ENCODE measurements at places on chromosomes 1 and 21.

DNA sequence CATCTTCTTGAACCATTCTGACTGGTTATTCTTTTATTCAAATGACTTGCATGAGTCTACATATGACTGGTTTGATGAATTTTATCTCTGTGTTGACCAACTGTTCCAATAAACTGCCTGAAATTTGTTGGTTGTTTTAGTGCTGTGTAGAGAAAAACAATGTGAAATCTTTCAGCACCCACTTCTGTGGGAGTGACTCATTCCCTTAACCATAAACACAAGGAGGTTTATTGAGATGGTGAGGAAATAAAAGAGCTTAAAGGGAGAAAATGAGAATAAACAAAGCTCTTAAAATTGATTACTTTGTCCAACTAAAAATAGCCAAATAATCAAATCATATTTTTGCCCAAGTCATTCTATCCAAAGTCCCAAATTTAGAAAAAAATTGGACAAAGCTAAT is 341.1 kb downstream of the TGFB2 start:
- no peak for DNase-seq

DNA sequence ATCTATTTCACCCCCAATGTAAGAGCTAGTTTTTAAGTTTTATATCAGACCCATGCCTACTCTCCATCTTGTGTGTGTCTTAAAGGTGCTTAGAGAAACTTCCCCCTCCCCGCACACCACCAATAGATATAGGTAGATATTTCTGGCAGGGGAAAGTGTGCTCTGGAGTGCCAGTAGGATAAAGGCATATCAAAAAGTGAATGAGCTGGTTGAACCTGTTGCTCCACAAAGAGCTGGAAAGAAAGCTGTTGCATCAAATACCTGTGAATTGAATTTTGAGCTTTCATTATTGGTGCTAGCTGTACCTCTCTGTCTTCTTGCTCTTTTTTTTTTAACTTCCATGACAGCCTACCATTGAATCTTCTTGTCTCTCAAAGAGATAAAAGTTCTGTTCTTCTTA is 32.8 kb downstream of the ARID1A start:
- no peak for DNase-seq

DNA sequence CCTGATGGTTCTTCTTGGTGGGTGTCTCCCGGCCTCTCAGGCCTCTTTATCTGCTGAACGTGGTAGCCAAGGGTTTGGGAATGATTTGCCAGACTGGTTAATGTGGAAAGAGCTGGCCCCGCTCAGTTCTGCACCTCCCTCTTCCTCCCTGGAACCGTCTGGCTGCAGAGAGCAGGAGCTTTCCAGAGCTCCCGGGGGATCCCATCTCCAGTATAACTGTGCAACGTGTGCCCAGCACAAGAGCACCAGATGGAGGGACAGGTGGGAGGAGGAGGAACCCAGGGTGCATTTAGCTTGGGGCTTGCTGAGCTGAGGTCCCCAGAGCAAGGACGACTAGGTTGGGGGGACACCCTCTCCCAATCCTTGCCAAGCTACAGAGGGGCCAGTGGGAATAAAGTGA is 5.0 kb downstream of the TFF1 start:
- DNase-seq, result no peak

DNA sequence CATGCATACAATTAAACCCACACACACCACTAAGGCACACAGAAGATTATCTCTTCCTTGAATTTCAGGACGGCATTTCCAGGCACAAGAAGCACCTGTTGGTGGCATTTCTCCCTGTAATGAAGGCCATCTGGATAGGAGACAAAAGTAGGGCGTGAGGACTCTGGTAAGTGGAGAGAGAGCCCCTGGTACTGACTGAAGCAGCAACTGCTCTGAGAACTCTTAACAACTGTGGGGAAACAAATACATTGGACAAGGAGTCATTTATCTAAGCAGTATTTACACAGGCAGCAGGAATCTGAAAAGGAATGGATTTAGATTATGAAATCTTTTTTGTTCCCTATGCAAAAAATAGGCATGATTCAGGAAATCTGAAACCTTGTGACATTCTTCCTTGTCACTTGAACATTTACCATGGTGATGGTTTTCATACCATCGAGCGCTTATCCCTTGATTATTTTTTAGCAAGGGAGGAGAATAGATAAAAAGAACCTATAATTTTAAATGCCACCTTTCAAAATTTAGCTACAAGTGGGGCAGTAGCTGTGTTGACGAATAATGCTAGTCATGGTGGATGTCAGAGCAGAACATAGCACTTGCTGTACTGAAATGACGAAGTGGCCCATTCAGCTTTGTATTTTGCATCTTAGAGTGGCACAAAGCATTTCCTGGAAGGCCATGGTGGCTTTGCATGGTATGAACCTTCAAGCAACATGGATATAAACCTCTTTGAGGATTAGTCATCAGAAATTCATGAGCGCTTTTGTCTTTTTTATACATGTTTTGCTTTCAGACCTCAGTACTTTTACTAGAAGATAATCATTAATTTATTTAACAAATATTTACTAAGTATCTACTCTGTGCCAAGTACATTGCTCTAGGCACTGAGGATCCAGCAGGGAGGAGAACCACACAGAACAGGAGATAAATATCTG is 362.0 kb downstream of the ADGRL2 start:
- DNase-seq, result no peak

- DNase-seq, result no peak
These were observed at the start of gene GNG4 for GRCh38 chr1:235649368-235650163. GNG4 (minus strand) TSS chr1:235649784; CDS start chr1:235583838, 65,946 bp downstream.

GRCh38 chr1:32014199-32014947 is 705 bp downstream of the KHDRBS1 start:
- DNase-seq, result peak; percentile 8

- DNase-seq, result no peak
These were observed 45.9 kb downstream of the DUSP10 start for GRCh38 chr1:221696027-221696426.

- DNase-seq, result peak; percentile 92
These were observed at the start of gene LRRC40 for GRCh38 chr1:70205434-70206118. LRRC40 (minus strand) TSS chr1:70205579; CDS start chr1:70205540, 39 bp downstream.

DNA sequence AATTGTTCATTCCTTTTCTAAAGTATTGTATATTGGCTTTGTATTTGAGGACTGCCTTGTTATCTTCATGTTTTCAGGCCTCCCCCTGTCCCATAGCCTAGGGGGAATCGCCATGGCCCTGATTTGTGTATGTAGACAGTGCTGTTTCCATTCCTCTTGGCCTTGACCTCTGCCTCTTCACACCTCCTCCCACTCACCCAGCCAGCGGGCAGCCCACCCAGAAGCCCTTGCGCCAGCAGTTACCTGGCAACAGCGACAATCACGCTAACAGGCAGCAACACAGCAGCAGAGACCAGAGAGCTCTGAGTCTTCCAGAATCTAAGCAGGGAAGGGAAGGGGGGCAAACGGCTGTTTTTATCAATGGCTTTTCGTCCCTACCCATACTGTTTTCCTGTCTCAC is 50.0 kb upstream of the NPL start:
- DNase-seq, result no peak

DNA sequence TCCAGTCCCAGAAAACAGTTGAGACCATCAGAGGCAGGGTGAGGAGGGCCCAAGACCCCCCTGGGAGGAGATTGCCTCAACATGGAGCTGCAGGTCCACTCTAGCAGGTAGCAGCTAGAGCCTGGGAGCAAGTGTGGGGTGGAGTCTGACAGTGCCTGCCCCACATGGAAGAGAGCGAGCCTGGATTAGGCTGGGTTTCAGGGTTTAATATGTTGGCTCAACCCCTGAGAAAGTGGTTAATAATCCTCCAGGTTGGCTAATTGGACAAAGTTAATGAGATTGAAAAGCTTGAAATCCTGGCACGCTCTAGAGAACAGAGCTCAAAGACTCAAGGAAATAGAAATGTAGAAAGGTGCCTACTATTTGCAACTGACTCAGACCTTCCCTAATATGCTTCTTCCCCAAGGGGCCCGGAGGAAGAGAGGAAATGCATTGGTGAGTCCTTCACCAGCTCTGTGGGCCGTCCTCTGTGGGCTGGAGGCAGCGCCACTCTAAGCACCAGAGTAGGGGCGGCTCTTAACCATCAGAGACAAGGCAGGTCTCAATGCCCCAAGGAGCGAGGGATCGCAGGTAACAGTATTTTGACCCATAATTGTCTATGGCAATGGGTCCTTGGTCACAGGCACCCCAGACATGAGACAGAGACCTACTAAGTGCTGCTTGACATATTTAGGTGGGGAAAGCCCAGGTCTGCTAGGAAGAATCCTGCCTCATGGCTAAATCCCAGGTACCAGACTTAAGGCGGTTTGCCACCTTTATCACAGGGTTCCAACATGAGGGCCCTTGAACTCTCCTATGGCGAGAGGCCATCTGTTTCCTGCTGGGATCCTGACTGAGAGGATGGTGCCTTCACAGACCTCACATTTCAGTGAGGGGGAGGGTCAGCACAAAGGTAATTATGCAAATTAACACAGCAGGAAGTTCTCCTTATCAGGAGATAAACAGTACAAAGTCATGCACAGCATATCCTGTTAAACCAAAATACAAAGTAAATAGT is 33.8 kb downstream of the RSPH1 start:
- DNase-seq, result no peak

DNA sequence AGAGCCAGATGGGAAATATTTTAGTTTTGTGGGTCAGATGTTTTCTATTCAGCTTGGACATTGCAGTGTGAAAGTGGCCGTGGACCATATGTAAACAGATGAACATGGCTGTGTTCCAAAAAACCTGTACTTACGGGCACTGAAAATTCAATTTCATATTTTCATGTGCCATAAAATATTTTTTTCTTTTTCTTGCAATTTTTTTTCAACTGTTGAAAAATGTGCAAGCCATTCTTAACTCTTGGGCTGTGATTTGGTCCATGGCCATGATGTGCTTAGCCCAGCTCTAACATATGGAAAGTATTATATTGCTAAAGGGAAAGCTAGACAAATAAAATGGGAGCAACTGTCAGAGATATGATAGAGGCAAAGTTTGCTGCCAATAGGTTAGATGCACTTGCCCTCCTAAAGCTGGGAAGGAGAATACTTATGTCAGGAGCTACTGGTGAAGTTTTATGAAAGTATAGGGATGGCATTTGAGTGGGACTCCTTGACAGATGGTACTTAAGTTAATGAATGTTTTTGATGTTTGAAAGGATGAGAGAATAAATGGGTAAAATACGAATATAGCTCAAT is 240.3 kb downstream of the RYR2 start:
- no peak for DNase-seq

DNA sequence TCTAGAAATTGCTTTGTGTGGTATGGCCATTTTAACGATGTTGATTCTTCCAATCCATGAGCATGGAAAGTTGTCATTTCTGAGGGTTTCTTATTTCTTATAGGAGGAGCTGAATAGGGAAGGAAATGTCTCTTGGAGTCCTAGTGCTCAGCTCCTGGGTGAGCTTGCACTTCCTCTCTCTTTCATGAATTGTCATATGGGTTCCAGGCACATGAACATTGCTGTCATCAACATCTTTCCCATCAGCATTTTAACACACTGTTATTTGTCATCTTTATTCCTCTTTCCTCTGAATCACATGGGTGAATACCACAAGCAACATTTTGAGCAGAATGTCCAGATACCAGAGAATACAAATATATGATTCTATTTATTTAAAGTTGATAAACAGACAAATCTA is 23.4 kb downstream of the SLAMF6 start:
- DNase-seq, result no peak

- no peak for DNase-seq
These were observed 3.4 kb downstream of the CEP85 start for GRCh38 chr1:26237230-26237966.

GRCh38 chr1:65630855-65631254 is 161.8 kb upstream of the PDE4B start:
- DNase-seq, result no peak

DNA sequence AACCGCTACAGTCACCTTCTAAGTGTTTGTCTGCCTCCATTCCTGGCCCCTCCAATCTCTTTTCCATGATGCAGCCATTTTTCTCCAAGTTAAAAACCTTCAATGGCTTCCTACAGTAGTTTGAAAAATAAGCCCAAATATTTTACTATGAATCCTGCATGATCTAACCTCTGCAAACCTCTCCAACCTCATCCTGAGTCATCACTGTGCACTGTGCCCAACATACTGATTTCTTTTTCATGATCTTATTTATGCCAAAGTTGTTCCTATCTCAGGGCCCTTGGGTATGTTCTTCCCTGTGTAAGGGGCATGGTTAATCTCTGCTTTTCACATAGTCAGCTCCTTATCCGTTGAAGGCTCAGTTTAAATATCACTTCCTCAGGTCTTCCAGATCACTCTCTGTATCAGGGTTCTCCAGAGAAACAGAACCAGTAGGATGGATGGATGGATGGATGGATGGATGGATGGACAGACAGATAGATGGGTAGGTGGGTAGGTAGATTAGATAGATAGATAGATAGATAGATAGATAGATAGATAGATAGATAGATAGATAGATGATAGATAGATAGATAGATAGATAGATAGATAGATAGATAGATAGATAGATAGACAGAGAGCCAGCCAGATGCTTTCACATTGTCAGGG is 18.1 kb upstream of the PTPN14 start:
- DNase-seq, result no peak

- no peak for DNase-seq
These were observed 28.1 kb downstream of the TTLL7 start for GRCh38 chr1:83970802-83971201.

DNA sequence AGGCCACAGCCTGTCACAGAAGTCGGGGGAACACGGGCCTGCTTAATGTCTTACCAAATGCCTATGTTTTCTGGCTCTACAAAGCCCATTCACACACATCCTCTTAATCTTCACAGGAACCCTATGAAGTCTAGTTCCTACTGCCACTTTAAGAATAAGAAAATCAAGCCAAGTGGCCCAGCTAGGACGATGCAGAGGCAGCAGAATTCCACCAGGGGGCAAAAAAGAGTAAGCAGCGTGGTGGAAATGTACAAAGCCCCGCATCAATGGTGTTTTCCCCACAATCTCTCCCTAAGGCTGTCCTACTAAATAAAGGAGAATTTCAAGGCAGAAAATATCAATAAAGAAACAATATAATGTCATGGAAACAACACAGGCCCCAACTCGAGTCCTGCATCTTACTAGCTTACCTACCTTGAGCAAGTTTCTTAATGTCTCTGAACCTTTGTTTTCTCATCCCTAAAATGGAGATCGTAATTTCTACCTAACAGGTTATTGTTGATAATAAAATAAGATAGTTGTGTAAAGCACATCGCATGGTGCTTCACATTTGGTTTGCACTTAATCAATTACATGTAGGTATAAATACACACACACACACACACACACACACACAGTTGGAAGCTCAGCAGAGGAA is 21.4 kb downstream of the SEC16B start:
- DNase-seq, result no peak

DNA sequence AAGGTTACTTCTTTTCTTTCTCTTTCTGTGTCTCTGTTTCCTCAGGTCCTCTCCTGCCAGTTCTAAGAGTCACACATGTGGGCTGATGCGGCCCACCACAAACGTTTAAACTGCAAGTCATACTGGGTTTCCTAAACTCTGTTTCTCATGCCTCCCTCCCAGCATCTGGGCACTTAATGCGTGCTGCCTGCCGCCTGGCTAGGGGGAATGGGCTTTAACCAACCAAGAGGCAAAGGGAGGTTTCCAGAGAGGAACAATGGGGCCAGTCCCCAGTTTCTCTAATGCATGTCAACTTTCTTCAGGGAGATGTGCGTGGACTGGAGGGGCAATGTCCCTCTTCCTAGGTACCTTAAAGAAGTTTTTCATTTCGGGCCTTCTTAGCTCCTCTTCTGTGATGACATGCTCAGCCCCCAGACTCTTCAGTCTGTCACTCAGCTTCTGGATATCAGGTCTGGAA is 19.9 kb upstream of the SRSF4 start:
- DNase-seq, result no peak

Data from CD8-positive, alpha-beta memory T cell (primary cell).